ENCODE measurements at places on chromosomes 1 and 21.

GRCh38 chr1:229199261-229200243 lies 71.4 kb upstream of the RAB4A start:
- no peak for DNase-seq

DNA sequence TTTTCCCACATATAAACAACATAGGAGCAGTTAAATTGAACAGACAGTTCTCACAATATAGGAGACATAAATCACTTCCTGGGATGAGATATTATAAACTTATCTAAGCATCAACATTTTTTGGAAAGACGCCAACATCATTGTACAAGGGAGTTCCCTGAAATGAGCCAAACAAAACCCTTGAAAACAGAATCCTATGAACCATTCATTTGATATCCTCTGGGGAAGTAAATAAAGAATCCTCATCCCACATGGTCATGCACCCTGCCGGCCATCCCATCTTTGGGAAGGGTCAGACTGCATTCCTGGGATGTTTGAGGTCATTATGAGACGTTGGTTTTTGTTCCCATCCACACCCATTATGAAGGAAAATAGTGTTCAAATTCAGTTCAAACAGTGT lies 111.8 kb upstream of the USP25 start:
- no peak for DNase-seq

DNA sequence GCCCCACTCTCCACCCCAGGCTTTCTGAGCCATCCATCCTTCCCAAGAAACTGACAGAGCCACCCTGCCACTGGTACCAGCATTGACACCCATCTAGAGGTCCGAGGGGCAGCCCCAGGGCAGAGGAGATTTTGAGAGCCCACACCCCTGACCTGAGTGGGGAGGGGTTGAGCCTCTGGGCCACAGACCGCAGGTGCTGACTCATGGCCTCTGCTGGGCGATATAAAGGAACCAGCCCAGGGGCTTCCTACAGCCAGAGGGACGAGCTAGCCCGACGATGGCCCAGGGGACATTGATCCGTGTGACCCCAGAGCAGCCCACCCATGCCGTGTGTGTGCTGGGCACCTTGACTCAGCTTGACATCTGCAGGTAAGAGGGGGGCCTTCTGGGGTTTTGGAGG lies at the start of gene PADI4:
PADI4 (plus strand) TSS at position 252 of the 400 bp plus-strand sequence; CDS start at position 278, 26 bp downstream.
- DNase-seq: no peak

DNA sequence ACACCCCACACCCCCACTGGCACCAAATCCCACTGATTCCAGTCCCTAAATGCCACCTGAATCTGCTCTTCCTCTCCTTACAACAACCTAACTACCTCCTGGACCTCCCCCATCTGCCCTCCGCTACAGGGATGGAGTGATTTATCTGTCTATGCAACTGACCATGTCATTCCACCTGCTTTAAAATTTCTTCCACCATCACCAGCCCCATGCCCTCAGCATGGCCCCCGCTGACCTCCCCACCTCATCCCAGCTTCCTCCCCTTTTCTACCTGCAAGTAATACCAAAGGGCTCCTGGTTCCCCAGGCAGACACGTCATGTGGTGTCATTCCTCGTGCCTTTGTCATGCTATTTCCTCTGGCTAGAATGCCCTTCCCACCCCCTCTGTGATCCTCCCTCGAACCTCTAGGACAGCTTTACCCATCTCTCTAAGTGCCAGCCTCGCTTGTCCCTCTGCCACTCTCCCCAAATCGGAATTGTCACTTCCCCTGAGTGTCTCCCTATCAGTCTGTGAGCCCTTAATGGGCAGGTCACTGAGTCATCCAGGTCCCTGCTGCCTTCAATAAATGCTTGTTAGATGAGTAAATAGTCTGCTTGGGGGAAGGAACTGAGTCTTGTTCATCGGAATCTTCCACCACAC lies 3.7 kb downstream of the GJB4 start:
- DNase-seq: no peak

DNA sequence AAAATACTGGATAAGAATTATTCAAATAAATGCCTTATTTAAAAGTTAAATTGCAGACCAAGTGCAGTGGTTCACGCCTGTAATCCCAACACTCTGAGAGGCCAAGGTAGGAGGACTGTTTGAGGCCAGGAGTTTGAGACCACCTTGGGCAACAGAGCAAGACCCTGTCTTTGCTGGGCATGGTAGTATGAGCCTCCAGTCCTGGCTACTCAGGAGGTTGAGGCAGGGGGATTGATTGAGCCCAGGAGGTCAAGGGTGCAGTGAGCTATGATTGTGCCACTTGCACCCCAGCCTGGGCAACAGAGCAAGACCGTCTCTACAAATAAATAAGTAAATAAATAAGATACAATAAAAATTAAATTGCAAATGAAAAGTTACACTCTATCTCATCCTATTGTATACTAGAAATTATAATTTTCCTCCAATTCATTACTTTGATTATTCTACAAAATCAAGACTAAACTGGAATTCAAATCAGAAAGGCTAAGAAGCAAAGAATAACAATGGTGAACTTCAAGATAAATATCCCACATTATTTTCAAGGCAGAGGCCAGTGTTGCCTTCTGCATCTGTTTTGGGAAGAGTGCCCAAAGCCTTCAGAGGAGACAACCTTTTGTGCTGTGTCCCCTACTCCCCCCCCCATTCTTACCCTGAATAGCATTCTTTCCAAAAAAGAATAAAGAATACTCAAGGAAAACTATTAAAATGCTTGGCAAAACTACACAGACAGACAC lies 73.3 kb upstream of the IRF2BP2 start:
- no peak for DNase-seq

GRCh38 chr1:98133131-98133530 lies 212.3 kb upstream of the DPYD start:
- no peak for DNase-seq

GRCh38 chr1:101603726-101604125 lies 366.9 kb downstream of the S1PR1 start:
- DNase-seq: no peak

DNA sequence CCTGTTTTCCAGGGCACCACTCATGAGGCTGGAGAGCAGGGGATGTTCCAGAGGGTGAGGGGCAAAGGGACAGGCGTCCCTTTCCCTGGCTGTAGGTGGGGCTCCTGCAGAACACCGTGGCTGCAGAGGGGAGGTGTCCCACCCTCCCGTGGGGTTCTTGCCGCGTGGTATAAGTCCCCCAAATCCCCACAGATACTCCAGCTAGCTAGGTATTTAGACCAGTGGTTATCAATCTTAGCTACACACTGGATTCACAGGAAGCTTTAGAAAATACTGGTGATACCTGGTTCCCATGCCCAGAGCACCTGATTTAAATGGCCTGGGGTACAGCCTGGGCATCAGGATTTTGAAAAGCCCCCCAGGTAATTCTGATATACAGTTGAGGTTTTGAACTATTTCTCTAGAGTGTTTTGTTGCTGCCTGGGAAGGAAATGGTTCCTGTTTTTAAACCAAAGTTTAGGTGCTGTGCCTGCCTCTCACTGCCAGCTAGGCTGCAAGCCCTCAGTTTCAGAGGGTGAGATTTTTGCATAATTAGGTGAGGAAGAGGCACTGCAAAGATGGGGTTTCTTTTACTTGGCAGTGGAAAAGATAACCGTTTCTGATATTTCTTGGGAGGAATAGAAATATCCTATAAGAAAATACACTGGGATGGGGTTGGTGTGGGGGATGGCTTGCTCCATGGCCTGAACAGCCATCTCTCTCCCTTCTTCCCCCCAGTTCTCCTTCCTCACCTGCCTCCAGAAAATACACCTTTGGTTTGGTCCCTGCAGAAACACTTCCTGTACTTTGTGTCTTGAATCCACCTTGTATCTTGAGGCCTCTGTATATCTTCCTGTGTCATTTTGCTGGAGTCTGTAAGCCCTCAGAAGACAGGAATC lies 51.7 kb downstream of the RASSF5 start:
- no peak for DNase-seq

GRCh38 chr21:10463156-10463555 lies 58.2 kb upstream of the TPTE start:
- DNase-seq: no peak

GRCh38 chr1:60516996-60517395 lies 443.4 kb upstream of the C1orf87 start:
- DNase-seq: no peak

GRCh38 chr21:17848228-17848627 lies 29.1 kb upstream of the C21orf91 start:
- no peak for DNase-seq

DNA sequence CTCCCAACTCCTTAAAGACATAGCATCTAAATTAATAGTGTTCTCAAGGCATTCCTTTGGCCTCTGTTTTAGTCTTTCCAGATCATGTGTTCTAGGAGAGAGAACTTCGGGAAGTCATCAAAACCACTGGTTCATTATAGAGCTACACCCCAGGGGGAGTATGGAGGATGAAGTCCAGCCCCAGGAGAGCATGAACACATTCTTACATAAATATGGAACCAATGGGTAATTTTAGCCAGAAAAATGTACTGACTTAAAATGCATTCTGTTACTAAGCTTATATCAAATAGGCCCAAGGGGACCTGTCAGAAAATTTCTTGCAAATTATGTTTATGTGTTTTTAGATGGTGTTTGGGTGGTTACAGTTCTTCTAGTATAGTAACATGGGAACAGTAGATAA lies 165.2 kb downstream of the NTMT2 start:
- no peak for DNase-seq

DNA sequence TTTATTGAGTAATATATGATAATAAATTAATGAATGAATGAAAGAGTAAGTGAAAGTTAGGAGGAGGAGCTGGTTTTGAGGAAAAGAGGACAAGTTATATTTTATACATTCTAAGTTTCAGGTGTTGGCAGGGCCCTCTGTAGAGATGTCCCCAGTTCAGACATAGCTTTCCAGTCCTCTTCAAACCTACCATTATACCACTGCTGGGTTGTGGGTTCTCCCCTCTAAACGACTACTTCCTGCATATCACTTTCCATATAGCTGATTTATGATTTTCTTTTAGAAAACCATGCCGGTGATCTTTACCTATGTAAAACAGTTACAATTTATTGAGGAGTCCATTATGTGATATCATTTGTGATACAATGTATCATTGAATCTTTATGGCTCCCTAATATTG lies 116.9 kb downstream of the RUNX1 start:
- DNase-seq: no peak

DNA sequence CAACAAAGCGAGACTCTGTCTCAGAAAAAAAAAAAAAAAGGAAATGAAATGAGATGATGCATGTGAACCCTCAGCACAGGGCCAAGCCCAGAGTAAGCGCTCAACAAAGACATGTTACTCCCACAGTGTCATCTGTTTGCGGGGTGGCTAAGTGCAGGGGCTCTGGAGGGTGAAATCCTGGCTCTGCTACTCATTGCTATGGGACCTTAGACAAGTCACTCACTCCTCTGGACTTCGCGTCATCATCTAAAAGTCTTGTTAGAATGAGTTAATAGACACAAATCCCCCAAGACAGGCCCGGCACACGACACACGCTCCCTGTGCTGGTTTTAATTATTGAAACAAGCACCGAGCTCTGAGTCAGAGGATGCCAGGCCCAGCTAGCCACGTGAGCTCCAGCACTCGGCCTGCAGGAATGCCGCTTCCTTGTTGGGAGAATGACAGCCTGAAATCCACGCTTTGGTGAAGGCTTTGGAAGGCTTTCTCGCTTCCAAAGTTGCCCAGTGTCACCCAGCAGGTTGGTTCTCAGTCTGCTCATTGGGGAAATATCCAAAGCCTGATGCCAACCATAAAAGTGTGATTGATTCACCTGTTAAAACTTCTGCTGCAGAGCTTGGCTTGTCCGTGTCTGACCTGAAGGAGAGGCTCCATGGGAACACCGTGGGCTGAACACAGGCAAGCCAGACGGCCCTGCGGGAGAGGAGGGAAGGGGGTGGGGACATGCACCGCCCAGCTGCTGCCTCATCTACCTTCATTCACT lies 36.7 kb upstream of the TARDBP start:
- DNase-seq: no peak

All from stimulated activated CD8-positive, alpha-beta memory T cell treated with anti-CD3 and anti-CD28 coated beads, Interleukin-4, amount 100 ng/mL, for 24 hours (primary cell).